CD4-positive, CD25-positive, alpha-beta regulatory T cell (primary cell): ENCODE measurements at places on chromosomes 1 and 21. TPM values are rescaled to one million over a fixed set of nuclear protein-coding genes. Genes with fewer than 3 reads are reported as not detected.

DNA sequence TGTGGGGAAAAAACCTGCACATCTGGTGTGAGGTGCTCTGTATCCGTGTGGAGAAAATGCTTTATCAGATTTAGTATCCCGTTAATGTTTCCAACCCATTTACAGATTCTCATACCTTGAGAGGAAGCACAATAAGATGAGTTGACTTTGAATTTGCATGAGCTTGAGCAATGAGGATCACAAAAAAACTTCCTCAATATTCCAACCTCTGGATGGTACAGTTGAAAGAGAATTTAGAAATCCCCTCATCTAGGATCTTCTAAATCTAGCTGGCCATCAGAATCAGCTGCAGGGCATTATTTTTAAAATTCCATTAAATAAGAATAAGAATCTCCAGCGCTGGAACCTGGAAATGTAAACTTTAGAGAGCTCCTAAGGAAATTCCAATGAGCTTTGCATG, 82.5 kb upstream of the NR5A2 start:
- no peak for DNase-seq

- no peak for DNase-seq
Observed at GRCh38 chr1:61581251-61581650, 143.7 kb downstream of the TM2D1 start.

- no peak for DNase-seq
Observed at GRCh38 chr21:25081096-25081495, 526.2 kb downstream of the MRPL39 start.

DNA sequence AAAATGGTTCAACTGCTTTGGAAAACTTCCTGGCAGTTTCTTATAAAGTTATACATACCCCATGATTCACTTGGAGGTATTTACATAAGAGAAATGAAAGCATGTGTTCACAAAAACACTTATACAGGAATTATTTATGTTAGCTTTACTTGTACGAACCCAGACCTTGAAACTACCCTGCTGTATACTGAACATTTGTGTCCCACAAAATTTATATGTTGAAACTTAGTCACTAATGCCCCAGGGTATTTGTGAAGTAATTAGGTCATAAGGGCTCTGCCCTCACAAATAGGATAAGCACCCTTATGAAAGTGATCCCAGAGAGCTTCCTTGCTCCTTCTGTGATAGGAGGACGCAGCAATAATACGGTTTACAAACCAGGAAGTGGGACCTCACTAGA, 42.7 kb upstream of the B3GALT2 start:
- DNase-seq = no peak

- DNase-seq = no peak
Observed at GRCh38 chr1:20496241-20496661, 10.2 kb upstream of the CAMK2N1 start.

- no peak for DNase-seq
Observed at GRCh38 chr21:45487891-45488600, 54.2 kb downstream of the SLC19A1 start.

DNA sequence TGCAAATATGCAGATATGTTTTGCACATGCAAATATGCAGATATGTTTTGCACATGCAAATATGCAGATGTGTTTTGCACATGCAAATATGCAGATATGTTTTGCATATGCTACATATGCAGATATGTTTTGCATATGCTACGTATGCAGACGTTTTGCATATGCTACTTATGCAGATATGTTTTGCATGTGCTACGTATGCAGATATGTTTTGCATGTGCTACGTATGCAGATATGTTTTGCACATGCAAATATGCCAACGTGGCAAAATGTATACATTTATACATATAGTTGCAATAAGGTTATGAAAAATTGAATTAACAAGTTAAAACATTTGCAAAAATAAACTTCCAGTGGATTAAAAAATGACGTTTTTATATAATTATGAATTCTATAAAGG, 30.8 kb upstream of the TP53BP2 start:
- no peak for DNase-seq

DNA sequence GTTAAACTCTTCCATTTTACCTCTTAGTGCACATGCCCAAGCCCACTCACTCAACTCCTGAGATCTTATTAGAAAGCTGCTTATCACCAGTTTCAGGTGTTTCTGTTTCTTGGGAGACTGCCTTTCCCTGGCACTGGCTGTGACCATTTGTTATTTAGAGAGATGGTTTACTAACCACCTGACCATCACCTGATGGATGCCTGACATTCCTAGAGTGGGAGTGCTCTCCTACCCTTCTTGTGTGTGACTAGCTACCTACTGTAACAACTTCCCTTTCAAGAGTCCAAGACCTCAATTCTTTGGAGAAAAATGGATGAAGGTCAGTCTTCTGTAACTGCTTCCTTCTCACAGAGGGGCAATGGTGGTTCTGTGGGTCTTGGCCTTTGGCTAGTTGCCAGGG, 755.2 kb upstream of the ADAMTS5 start:
- DNase-seq = no peak

- no peak for DNase-seq
Observed at GRCh38 chr21:36664662-36664990, 34.3 kb upstream of the SIM2 start.

- DNase-seq = no peak
Observed at GRCh38 chr1:221759436-221759835, 17.5 kb upstream of the DUSP10 start.

DNA sequence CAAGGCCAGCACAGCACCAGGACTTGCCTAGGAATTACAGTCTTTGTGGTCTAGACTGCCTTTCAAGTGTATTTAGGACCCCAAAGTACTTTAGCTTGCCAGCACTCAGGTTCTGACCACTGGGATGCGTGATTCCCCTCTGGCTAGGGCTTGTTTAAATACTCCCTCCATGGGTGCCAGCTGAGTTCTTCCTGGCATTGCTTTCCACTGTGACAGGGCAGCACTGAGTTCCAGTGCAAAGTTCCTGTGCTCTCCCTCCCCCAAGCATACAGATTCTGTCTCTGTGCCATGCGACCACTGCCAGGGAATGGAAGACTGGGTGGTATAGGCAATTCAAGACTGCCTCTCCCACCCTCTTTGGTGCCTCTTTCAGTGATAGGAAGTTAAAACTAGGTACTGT, 45.9 kb downstream of the NIBAN1 start:
- no peak for DNase-seq

- no peak for DNase-seq
Observed at GRCh38 chr21:26406526-26406925, 166.6 kb downstream of the CYYR1 start.

GRCh38 chr1:200951016-200951415, 56.3 kb downstream of the INAVA start:
- no peak for DNase-seq

GRCh38 chr1:162357681-162358266, 18.9 kb downstream of the SPATA46 start:
- DNase-seq = no peak

GRCh38 chr1:11138029-11138428, 38.4 kb upstream of the EXOSC10 start:
- DNase-seq = no peak

DNA sequence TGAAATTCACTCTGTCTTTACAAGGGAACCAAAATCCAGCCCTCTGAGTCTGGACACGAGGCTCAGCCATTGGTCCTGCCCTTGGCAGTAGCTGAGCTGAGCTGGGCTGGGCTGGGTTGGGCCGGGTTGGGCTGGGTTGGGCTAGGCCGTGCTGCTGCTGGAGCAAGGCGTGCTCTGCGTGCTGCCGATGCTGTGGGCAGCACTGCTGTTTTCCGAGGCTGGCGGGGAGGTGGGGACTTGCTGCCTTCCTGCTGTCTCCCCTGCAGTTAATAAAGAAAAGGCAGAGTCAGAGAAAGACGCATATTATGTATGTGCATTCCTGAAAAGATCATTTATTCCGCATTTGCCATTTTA, 182.9 kb downstream of the CDC7 start:
- DNase-seq = no peak

DNA sequence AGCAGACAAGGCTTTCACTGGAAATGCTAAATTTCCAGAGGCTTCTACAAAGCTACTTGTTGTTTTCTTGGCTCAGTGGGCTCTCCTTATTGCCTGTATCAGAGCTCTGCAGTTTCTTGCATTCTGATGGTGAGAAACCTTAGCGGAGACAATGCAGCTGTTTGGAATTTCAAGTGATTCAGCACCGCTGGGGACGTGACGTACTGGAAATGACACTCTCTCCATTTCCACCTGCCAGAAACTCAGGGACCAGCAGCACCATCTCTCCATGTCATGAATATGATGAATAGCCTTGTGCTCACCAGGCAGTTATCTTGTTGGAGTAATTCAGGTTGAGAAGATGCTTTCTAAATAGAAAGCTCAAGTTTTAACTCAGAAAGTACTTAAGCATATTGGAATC, 497.2 kb upstream of the DEPDC1 start:
- no peak for DNase-seq

- no peak for DNase-seq
Observed at GRCh38 chr1:176384841-176385240, 78.1 kb upstream of the PAPPA2 start.

DNA sequence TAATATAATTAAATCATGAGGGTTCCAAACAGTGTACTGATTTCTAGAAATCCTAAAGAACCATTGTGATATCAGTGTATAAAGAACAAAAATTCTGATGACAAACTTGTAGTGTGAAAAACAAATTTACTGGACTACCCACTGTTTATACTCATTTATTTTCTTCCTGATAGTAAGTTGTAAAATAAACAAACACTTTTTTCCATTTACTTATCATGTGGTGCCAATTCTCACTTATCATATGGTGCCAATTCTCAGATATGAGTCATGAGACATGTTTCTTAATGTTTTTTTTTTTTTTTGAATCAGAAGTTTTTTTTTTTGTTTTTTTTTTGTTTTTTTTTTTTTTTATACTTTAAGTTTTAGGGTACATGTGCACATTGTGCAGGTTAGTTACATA, 137.7 kb downstream of the LEPR start:
- no peak for DNase-seq

GRCh38 chr1:111738436-111739193, 580 bp downstream of the INKA2 start:
- peak; percentile 33 for DNase-seq

DNA sequence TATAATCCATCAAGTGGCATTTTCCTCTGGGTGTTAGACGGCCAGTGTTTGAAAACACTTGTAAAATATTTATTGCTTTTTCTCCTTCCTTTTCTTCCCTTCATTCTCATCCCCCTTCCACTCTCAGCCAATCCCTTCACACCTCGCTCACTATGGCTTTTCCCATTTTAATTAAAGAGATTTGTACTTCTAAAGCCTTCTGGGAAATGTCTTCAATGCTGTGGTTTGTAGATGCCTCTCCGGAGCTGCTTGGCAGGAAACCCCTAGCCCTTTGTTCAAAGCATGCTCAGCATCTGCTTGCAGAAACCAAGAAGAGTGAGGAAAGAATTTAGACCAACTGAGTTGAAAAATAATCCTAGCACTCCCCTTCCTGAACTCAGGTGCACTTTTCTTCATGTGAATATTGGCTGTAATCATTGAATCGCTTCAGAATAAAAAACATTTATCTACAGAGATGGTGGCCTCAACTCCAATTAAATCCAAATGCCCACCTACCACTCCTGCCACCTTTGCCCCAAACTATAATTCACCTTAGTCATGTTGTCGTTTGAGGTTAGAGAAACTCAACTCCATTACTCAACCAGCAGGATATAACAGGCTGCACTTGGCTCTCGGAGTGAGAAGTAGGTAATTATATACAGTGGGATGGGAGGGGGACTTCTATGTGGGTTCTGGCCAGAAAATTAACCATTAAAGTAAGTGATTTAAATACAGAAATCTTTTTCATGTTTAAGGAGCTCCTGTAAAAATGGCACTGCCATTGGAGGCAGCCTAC, 659.4 kb upstream of the CAMK1G start:
- DNase-seq = no peak

GRCh38 chr1:208757846-208758245, 513.7 kb upstream of the PLXNA2 start:
- DNase-seq = no peak

TFAP2E gene
- 5.1 TPM for total RNA-seq

INAVA gene
- total RNA-seq = not detected

AIM2 gene
- total RNA-seq = 6.2 TPM
